ENCODE measurements at places on chromosomes 16 and 17.

GRCh38 chr17:49055181-49055927 lies 58.2 kb downstream of the IGF2BP1 start:
- H3K4me1 ChIP-seq = no peaks in the 10 kb centered on the region
- peak overlapping the region; percentile 29 for H3K27ac ChIP-seq
- no peak for DNase-seq
- no peak overlapping the region for H3K4me3 ChIP-seq

DNA sequence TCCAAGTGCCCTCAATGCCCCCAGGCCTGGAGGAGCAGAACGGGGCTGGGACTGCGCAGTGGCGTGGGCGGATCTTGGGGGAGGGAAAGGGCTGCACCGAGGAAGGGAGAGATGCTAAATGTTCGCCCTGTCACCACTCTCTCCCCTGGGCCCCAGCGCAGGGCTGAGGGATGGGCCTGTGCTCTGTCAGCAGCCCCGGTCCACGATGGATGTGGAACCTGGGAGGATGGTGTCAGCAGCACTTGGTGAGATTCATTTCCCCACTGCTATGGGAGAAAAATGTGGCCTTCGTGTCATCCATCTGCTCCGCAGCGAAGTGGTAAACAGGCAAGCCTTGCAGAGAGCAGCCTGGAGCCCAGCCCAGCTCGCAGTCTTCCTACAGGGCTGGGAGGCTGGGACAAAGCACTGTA lies 72.0 kb downstream of the TMEM132E start:
- H3K27ac ChIP-seq = no peak overlapping the region
- no peaks in the 10 kb centered on the region for H3K36me3 ChIP-seq
- H3K4me3 ChIP-seq = no peak overlapping the region
- DNase-seq = no peak

- H3K27me3 ChIP-seq = no peaks in the 10 kb centered on the region
- H3K36me3 ChIP-seq = peaks cover 99% of the 10 kb centered on the region
- no peak overlapping the region for H3K27ac ChIP-seq
- no peak overlapping the region for H3K4me3 ChIP-seq
These were observed 10.6 kb downstream of the GTF3C1 start for GRCh38 chr16:27539120-27539519.

DNA sequence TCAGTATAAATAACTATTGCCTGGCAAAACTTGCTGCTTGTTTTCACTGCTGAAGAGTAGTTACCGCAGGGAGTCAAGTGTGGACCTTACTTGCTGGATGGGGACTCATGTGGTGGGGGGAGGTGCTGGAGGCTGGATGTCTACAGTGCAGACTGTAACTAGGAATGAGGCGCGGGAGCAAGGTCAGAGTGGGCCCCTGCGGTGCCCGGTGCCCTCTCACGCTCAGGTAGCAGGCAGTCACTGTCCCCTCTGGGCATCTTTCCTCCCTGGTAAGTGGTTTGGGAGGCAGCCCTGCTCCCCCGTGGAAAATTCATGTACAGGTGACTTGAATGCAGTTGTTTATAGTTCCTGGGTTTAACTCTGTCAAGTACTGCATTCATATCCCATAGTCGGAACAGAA lies 4.6 kb downstream of the EMC8 start:
- no peak overlapping the region for H3K27ac ChIP-seq
- peaks cover 4% of the 10 kb centered on the region for H3K4me1 ChIP-seq
- H3K4me3 ChIP-seq = no peak overlapping the region
- DNase-seq = no peak
- H3K27me3 ChIP-seq = no peaks in the 10 kb centered on the region
- peaks cover 24% of the 10 kb centered on the region for H3K36me3 ChIP-seq

- H3K27me3 ChIP-seq = no peaks in the 10 kb centered on the region
- H3K36me3 ChIP-seq = peaks cover 12% of the 10 kb centered on the region
- no peaks in the 10 kb centered on the region for H3K4me1 ChIP-seq
- no peak for DNase-seq
- H3K27ac ChIP-seq = no peak overlapping the region
- no peak overlapping the region for H3K4me3 ChIP-seq
These were observed 25.9 kb downstream of the AMFR start for GRCh38 chr16:56399486-56399885.

DNA sequence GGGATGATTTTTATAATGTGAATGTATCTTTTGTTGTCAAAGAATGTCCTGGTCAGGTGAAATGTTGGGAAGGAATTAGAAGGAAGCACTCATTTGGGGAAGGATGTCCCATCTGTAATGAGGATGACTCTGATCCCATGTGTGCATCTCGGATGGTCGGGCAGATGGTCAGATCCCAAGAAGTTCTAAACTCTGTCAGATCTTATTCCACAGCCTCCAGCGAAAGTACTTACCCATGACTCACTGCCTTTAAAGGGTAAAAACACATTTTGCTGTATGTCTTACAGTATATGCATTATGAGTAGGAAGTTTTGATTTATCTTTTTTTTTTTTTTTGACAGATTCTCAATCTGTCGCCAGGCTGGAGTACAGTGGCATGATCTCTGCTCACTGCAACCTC lies 548 bp upstream of the KRTAP4-11 start:
- no peaks in the 10 kb centered on the region for H3K4me1 ChIP-seq
- H3K27me3 ChIP-seq = no peaks in the 10 kb centered on the region
- H3K4me3 ChIP-seq = no peak overlapping the region
- no peaks in the 10 kb centered on the region for H3K36me3 ChIP-seq
- H3K27ac ChIP-seq = no peak overlapping the region

GRCh38 chr16:83244057-83244456 lies 563.7 kb upstream of the HSBP1 start:
- H3K4me3 ChIP-seq = no peak overlapping the region
- no peaks in the 10 kb centered on the region for H3K36me3 ChIP-seq
- no peak for DNase-seq
- no peak overlapping the region for H3K27ac ChIP-seq
- H3K4me1 ChIP-seq = peaks cover 5% of the 10 kb centered on the region

DNA sequence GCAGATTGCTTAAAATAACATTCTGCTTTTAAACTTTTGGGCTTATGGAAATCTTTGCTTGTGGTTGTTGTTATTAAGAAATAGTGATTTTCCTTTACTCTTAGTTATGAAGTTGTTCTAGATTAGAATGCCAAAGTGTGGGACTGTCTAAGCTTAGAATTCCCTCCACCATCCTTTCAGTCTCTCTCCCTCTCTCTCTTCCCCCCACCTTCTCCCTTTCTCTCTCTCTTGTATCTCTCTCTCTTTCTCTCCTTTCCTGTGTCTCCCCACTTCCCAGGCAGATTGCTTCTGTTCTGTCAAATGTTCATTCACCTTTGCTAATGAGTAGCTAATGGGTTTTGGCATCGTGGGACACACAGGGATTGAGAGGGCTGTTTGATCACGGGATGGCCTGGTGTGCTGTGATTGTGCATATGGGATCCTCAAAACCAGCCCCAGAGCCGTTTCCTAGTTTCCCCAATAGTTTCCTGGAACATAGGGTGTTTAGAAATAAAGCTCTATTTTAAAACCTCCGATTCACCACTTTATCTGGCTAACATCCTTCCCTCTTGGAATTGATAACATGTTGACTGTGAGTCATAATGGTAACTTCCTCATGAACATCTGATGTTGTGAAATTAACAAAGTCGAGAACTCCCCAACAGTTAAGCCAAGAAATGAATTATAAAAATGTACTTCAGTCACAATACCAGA lies 502.6 kb downstream of the TMEM114 start:
- no peak overlapping the region for H3K27ac ChIP-seq
- no peaks in the 10 kb centered on the region for H3K4me1 ChIP-seq
- no peaks in the 10 kb centered on the region for H3K36me3 ChIP-seq
- no peaks in the 10 kb centered on the region for H3K27me3 ChIP-seq
- no peak overlapping the region for H3K4me3 ChIP-seq
